ENCODE measurements at places on chromosomes 16 and 17.

DNA sequence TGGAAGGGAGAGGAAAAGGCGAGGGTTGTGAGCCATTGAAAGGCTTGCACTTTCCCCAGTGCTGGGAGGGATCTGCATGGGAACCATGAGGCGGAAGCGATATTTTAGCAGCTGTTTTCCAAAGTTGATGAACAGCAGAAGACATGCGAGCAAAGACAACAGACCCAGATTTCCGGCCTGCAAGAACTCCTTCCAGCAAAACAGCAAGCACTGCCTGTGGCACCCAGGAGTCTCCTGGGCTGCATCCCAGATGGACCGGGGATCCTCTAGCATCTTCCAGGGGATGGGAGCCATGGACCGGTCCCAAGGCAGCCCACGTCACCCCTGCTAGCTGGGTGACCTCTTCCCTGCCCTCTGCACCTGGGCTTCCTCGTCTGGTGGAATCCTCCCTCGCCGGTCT is 162.8 kb downstream of the IRF8 start:
- no peak for DNase-seq

- DNase-seq = no peak
Measured at GRCh38 chr16:1156055-1156982, 3.4 kb downstream of the CACNA1H start.

DNA sequence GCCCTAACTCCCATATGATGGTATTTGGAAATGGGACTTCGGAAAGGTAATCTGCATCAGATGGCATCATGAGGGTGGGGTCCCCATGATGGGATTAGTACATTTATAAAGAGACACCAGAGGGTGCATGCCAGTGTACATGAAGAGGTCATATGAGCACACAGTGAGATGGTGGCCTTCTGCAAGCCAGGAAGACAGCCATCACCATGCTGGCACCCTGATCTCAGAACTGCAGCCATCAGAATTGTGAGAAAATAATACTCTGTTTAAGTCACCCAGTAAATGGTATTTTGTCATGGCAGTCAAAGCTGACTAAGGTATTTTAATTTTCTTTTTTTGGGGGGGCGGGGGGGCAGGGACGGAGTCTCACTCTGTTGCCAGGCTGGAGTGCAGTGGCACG is 47.1 kb upstream of the ABCA10 start:
- no peak for DNase-seq

DNA sequence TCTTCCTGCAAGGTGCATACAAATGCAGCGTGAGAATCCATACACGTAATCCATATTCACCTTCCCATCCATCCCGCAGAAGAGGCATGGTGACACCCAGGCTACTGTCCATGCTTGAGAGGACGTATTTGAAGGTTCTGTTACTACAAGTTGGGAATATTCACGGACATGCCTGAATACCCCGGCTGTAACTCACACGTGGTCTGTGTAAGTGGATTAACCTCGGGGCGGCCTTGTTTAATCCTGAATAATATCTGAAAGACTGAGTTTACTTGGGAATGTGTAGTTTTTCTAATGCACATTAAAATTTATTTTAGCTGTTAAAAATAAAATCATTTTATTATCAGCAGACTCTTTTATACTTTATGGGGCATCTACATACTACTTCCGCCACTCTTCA is 13.1 kb downstream of the CPSF4L start:
- DNase-seq = no peak

- DNase-seq = no peak
Measured at GRCh38 chr16:27344721-27345120, 30.9 kb downstream of the IL4R start.

DNA sequence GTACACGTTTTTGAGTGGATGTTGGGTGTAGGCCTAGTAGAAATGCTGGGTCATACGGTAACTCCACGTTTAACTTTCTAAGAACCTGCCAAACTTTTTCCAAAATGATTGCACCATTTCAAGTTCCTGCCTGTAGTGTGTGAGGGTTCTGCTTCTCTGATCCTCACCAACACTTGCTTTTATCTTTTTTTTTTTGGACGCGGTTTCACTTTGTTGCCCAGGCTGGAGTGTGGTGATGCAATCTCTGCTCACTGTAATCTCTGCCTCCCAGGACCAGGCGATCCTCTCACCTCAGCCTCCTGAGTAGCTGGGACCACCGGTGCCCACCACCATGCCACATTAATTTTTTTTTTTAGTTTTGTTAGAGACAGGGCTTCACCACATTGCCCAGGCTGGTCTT is 23.5 kb downstream of the ZNF750 start:
- DNase-seq = no peak

Measured in choroid plexus epithelial cell (primary cell).